ENCODE measurements at places on chromosomes 13 and 19. TPM values are rescaled to one million over a fixed set of nuclear protein-coding genes. Genes with fewer than 3 reads are reported as not detected.

- peak; percentile 58 for DNase-seq
These were observed 2.8 kb downstream of the COL4A2 start for GRCh38 chr13:110309661-110310524.

ZNF324B gene
- 10.4 TPM for total RNA-seq

- DNase-seq, result no peak
These were observed 391.0 kb downstream of the FGF9 start for GRCh38 chr13:22061806-22062391.

- DNase-seq, result no peak
These were observed 240.6 kb downstream of the KCTD12 start for GRCh38 chr13:76645632-76646031.

NKPD1 gene
- total RNA-seq, result under 0.01 TPM

DNA sequence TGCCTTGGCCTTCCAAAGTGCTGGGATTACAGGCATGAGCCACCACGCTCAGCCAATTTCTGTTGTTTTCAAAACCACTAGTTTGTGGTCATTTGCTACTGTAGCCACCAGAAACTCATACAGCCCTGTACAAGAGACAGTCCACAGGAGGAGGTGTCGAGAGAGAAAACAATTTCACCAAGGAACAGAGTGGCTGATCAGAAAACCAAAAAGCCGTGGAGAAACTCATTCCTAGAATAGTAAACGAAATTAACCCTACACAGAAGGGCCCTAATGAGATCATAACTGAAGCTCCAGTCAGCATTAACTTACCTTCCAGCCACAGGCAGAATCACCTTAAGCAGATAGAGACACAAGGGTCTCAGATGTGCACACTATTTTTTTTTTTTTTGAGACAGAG, 3.8 kb upstream of the CCDC124 start:
- no peak for DNase-seq

ZNF610 gene
- 0.97 TPM for total RNA-seq

- DNase-seq, result peak; percentile 62
These were observed 203.9 kb downstream of the COL4A1 start for GRCh38 chr13:110103026-110103425.

Data from fibroblast of villous mesenchyme (primary cell).